ENCODE measurements at places on chromosomes 12 and 14.

GRCh38 chr14:80850197-80850814, 91.2 kb downstream of the CEP128 start:
- DNase-seq: peak; percentile 78

GRCh38 chr12:17137396-17137795, 531.4 kb upstream of the LMO3 start:
- no peak for DNase-seq

DNA sequence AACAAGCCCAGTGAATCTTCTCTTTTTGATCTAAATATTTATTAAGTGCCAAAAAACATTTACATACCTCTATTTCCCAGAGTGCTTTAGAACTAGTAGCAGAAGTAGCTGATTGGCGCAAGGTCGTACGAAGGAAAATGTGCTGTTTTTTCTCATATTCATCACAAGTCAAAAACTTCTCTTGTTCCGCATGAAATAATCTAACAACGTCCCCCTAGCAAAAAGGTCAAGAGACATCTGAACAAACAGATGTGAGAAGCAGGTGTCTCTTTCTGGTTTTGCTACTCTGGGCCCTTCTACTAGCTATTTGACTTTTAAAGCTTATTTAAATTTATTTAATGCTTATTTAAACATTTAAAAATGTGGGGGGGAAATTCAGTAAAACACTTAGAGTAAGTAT, 117.8 kb downstream of the ITPR2 start:
- DNase-seq: no peak

GRCh38 chr12:29799591-29799990, 15.8 kb upstream of the TMTC1 start:
- DNase-seq: no peak

- no peak for DNase-seq
These were observed 22.4 kb upstream of the RNU6-8 start for GRCh38 chr14:32225378-32225920.

- DNase-seq: no peak
These were observed 86.0 kb downstream of the HECTD4 start for GRCh38 chr12:112296183-112296582.

GRCh38 chr12:124683152-124684124, 116.0 kb upstream of the NCOR2 start:
- DNase-seq: no peak

- DNase-seq: no peak
These were observed 473.1 kb downstream of the ATP23 start for GRCh38 chr12:58414398-58414871.

DNA sequence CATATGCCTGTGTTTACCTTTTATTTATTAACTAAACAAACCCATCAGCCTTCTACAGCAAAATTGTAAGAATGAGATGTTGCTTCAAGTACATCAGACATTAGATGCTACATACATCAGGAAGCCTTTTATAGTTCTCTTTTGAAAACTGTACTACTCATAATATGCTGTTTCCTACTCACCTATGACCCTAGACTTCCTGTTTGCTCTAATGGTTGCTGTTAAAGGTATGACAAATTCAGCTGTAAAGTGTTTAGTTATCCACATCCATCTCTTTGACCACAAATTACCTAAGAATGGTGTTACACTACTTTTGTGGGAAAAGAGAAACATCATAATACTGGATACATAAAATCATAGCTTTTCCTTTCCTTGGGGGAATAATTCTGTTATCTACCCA, 220.0 kb downstream of the RAD51B start:
- DNase-seq: no peak

DNA sequence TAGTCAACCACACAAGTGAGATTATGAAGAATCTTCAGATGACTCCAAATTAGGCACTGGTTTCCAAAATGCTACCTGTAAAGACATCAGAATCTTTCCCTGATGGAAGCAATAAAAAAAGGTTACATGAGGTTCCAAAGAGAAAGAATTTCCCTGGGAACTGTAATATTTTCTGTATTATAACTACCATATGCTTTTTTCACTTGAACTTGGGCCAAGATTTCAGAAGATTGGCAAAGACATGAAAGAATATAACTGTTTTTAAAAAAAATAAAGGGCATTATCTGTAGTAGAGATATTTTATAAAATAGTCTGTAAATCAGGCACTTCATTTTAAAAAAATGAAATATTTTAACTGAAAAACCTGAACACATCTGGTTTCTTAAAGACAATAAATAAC, 12.9 kb downstream of the HECTD1 start:
- no peak for DNase-seq

- DNase-seq: peak; percentile 69
These were observed 14.3 kb upstream of the ARMH4 start for GRCh38 chr14:58166005-58166983.

GRCh38 chr12:109259545-109259895, 49.6 kb downstream of the FOXN4 start:
- no peak for DNase-seq

- DNase-seq: no peak
These were observed 121.0 kb downstream of the ZFP36L1 start for GRCh38 chr14:68671909-68672308.

GRCh38 chr12:123127182-123127495, 23.8 kb downstream of the PITPNM2 start:
- DNase-seq: no peak

DNA sequence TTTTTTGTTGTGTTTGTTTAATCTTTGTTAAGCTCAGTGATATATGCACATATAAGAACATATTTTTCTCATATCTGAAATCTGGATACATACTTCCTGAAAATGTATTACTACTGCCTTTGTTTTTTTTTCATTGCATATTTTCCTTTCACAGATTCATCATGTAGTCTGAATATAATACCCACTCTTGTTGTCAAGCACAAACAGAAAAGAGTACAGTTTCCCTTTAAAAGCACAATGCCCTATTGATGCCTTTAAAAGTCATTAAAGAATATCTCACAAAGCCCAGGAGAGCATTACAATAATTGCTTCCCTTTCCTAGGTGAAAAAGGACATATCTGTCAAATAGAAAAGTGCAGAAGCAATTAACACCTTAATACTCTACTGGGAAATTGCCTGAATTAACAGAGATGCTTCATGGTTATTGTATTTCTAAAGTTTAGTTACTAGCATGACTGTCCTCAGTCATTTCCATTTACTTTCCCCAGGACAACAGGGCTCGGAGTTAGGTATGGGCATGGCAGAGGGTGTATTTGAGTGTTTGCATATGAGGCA, 107.4 kb downstream of the GRIP1 start:
- no peak for DNase-seq

- no peak for DNase-seq
These were observed 9.6 kb downstream of the CNOT2 start for GRCh38 chr12:70252832-70253231.

GRCh38 chr12:16726879-16727278, 120.9 kb upstream of the LMO3 start:
- DNase-seq: no peak

DNA sequence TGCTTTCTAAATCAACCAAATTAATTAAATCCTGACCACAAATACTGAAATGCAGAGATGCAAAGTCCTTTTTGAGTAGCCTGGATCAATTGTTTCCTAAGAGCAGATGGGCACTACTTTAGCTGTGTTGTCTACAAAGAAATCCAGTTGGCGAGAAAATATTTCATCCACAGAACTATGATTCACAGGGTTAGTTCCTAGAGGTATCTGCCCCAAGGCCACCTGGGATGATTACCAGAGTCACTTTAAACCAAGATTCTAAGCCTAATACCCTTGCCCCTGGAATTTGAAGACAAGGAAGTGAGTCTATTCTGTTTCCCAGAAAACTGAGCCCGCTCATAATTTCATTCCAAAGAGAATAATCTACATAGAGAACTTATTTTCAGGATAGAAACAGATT, 198.4 kb downstream of the PPM1H start:
- DNase-seq: no peak

DNA sequence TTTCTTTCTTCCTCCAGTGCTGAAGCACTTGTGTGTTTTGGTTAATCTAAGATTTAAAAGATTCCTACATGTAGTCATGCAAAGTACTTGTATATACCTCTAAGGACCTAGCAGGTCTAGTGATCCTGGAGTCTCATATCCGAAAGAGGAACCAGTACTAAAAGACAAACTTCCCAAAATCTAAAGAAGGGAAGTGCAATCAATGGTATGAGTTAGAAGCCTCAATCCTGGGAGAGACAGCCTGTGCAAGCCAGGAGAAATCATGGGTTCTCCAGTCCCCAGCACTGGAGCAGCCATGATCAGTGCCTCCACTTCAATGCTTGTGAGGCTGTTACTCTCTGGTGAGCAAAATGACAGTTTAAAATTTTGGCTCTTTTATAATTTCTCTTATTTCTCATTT, 277.4 kb downstream of the DAD1 start:
- DNase-seq: no peak

DNA sequence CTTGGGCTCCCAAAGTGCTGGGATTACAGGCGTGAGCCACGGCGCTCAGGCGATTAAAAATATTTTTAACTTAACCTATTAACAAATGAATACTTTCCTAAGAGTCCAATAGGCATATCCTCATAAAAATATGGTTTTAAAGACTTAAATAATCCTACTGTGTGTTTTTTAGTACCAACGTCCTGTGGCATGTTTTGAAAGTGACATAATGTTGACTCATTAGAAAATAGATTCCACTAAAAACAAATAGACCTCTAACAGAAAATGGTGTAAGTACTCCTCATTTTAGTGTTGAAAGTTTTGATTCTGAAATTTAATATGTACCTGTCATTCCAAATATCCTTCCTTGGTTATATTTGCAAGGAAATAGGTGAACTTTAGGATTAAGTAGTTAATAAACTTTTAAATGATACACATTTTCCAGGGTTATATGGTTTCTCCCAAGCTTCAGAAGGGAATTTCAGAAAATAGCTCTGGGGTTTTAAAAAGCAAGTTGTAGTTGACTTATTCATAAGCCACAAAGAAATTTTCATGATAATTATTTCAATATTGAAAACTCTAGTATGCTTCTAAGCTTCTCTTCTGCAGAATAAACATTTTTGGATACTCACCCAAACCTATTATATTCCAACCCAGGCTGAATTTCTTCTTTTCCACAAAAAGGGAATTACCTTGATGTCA, 12.1 kb upstream of the LUM start:
- no peak for DNase-seq

- DNase-seq: no peak
These were observed 197.3 kb upstream of the ARHGAP5 start for GRCh38 chr14:31879661-31880348.

DNA sequence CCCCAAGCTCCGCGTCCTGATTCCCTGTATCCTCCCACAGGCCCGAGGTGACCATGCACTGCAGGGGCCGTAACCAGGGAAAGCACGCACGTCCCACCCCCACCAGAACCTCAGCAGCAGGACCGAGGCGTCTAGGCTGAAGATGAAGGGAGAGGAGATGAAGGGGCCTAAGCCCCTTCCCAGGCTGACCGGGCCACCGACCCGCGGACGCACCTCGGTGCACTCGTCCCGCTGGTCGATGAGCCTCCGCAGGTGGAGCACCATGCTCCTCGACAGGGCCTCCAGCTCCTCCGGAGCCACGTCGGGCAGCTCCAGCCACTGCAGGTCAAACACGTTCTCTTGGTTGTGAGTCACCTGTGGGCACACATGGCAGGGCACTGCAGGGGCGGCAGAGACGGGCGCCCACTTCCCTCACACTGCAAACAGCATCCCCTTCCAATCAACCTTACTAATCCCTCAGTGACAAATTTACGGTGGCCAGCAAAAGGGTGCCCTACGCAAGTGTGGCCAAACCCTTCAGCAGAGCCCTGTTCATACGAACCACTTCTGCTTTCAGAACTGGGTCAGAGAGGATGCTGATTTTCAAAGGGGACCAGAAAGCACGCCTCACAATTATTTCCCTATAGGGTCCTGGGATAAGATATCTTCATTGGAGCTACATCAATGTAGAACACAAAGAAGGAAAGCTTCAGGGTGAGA, 77.8 kb downstream of the CCDC88C start:
- DNase-seq: no peak

GRCh38 chr12:88925454-88925853, 345.2 kb upstream of the KITLG start:
- no peak for DNase-seq

DNA sequence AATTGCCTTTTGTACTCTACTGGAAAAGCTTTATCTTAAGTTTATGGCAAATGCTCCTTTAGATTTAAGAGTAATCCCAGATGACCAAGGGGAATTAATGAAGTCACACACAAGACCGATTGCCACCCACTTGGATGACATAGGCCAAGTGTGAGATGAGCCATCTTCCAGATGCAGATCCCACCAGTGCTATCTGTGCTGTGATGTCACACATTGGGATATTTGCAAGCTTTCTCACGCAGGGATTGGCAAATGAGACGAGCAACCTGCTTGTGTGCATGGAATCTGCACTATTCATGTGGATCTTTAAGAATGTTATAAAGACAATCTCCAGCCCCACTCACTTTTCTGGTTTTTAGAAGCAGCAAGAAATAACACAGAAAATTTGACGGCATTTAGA, 602.1 kb upstream of the TMEM132C start:
- DNase-seq: no peak

DNA sequence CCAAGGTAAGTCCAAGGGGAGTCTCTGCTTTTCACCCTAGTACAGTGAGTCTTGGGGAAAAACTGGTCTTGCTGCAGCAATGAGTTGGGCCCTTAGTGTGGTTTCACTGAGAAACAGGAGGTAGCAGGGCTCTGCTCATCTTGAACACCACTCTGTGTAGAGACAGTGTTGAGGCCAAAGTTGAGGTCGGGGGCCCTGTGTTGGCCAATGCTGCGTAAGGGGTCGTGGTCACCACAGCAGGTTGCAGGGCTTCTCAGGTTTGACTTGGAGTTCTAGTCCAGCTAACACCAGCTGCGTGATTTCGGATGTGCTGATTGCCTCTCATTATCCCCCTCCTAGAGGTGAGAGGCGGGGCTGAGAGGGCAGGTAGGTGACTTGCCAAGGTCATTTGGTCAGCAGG, 807.5 kb downstream of the VRK1 start:
- DNase-seq: no peak

- DNase-seq: no peak
These were observed 216.2 kb downstream of the BCL11B start for GRCh38 chr14:99055816-99056215.

GRCh38 chr14:61101803-61102548, 120.9 kb downstream of the SLC38A6 start:
- DNase-seq: no peak

DNA sequence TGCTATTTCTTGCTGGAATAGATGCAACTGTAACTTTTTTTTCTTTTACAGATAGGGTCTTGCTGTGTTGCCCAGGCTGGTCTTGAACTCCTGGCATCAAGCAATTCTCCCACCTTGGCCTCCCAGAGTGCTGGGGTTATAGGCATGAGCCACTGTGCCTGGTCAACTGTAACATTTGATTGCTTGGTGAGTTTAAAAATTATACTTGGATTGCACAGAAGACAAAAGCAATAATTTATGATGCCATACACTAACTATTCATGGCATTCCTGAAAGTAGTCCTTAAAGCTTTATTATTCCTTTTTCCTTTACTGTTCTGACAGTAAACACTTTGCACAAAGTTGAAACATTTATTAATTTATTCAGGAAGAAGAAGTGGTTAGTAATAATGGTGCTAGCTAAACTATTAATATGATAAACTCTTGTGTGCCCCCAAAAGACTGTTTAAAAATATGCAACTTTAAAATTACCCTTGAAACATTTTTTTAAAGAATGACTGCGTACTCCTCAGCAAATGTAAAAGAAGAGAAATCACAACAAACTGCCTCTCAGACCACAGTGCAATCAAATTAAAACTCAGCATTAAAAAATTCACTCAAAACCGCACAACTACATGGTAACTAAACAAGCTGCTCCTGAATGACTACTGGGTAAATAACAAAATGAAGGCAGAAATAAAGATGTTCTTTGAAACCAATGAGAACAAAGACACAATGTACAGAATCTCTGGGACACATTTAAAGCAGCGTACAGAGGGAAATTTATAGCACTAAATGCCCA, 8.3 kb downstream of the PTPRB start:
- no peak for DNase-seq

- DNase-seq: no peak
These were observed 3.0 kb upstream of the MYBPC1 start for GRCh38 chr12:101591781-101592180.

All from NCI-H1694 treated with DMSO at 0.1 percent for 48 hours (cell line).